ENCODE measurements at places on chromosomes 5 and 9.
A peak's percentile ranks its signal among the peaks of the same experiment; 100 is the strongest.

DNA sequence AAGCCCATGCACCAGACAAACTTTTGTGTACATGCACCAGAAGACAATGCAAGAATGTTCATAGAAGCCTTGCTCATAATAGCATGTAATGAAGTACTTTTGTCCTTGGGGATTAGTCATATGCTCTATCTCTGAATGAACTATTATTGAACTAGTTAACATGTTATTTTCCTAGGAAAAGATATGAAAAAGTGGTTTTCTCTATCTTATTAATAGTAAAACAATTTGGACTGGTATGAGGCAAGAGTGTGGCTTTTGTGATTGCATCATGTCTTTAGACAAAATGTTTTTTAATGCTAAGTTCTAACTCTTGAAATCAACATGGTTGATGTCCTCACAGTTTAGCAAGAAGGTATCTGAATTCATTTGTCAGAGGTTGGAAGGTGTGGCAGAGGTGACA is 55.7 kb upstream of the SPDL1 start:
- no peak for DNase-seq

DNA sequence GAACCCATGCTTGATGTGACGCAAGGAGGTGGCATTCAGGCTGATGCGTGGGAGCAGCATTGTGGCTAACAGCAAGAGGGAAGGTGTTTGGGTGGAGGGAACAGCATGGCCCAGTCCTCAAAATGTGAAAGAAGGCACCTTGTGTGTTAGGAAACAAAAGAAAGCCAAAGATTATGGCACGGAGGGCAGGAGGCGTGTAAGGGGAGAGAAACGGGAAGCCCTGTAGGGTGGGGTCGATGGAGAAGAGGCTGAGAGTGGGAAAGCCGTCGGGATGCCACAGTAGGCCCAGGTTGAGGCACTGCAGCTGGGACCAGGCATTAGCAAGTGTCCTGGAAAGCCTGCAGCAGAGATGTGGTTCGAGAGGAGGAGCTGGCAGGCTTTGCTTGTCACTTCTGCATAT is 241.1 kb downstream of the GADD45G start:
- no peak for DNase-seq

GRCh38 chr9:105126226-105126625 is 118.2 kb upstream of the SLC44A1 start:
- no peak for DNase-seq

- DNase-seq = no peak
These were observed 146.8 kb upstream of the ADAMTSL1 start for GRCh38 chr9:18327121-18327520.

DNA sequence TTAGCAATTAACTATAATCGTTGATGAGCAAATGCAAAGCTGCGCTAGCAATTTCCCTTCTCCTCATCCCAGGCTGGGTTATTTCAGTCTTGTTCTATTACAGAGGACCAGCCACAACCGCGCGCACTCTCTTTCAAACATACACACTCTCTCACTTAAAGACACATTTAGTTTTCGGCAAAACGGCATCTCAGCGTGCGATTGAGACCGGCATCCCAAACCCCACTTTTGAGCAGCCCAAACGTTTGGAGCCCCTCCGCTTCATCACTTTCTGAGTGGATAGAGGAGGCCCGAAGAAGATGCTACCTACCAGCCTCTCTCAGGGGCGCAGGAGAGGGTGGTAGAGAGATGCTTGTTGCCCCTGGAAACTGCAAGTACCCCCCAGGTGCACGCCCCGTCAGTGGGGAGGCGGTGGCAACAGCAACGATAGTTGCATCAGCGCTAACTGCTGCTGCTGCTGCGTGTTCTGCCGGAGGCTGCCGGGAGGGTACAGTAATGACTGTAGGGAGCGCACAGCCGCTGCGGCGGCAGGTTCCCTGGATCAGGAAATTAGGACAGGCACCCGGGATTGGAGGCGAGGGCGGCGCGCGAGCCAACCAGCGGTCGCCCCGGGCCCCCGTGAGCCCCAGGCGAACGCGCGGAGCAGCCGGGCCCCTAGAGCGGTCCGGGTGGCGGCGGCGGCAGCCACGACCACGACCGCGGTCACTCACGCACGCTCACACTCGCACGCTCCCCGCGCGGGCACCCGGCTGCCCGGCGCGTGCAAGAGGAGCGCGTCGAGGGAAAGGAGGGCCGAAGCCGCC is 467 bp upstream of the VLDLR start:
- peak; percentile 81 for DNase-seq

DNA sequence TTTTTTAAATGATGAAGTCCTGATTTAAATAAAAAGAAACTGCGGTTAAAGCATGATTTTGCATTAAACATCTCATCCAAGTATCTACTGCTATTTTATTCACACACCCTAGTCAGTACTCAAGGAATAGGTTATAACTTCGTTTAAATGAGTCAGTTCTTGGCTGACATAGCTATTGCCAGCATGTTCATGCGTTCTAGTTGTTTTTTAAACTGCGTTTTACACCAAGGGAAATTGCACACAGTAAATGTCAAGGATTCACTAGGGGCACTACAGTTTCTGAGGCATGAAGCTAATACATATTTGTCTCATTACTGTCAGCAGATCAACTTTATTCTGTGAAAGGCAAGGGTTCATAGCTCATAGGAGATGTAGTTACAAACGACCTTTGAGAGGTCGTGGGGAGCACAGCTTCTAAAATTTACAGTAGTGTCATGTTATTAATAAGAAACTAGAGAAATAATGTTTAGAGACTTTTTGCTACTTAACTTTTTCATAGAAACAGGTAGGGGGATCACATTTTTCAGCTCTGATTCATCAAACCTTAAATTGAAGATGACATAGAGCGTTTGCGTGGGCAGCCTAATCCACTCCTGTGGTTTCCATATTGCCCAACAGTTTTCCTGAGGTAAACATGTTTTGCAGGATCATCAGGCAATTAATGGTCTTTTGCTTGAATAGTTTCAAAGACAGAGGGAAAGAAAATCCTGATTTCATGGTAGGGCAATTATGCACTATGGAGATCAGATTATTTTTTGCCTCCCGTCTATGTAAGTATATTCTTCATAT is 2222.7 kb upstream of the WWC1 start:
- DNase-seq = no peak

DNA sequence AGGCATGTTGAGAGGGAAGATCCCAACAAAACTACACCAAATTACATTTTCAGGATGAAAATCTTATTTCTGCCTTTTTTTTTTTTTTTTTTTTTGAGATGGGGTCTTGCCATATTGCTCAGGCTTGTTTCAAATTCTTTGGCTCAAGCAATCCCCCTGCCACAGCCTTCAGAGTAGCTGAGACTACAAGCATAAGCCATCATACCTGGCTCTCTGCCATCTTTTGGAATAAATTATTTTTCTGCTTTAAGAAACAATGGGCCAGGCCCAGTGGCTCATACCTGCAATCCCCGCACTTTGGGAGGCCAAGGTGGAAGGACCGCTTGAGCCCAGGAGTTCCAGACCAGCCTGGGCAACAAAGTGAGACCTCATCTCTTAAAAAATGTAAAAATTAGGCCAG is 14.3 kb downstream of the AFF4 start:
- DNase-seq = no peak

- no peak for DNase-seq
These were observed 37.0 kb downstream of the TRIM32 start for GRCh38 chr9:116724123-116724522.

GRCh38 chr9:109907400-109907799 is 127.4 kb downstream of the PALM2AKAP2 start:
- DNase-seq = peak; percentile 51

GRCh38 chr5:159208514-159209437 is 577 bp downstream of the RNF145 start:
- peak; percentile 35 for DNase-seq

DNA sequence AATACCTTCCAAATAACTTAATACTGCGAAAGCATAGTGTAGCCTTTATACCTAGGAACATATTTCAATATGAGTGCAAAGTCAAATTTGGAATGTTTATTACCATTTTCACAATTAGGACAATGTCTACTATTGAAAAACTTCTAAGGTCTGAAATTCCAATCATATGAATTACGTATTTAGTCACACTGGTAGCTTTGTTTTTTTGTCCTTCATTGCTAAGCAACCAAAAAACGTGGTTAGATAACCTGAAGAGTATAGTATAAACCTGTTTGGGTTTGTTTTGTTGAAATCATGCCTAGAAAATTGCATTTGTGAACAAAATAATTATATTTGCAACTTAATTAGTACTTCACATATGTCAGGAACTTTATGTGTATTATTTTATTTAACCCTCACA is 134.2 kb downstream of the FBXO4 start:
- no peak for DNase-seq

GRCh38 chr5:151547364-151547763 is 43.8 kb downstream of the FAT2 start:
- no peak for DNase-seq

DNA sequence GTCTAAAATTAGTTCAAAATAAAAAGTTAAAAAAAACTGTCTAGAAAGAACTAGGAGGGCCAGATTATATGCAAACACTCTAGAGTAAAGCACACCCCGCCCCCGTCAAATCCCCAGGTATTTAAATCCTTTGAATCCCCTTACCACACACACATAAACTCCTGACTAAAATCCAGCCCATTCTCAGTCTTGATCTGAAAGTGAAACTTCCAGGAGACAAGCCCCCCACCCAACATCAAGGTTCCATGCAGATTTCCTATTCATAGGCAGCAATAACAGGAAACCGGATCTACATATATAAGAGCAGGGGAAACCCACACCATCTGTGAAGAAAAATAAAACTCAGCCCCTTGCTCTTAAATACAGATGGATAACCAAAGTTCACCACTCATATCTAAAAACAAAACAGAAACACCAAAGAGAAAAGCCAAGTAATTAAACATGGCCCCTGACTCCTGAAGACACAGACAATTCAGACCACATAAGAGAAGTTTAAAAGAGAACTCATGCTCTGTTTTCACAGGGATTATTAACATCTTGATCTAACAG is 42.3 kb downstream of the MARCHF3 start:
- DNase-seq = no peak

DNA sequence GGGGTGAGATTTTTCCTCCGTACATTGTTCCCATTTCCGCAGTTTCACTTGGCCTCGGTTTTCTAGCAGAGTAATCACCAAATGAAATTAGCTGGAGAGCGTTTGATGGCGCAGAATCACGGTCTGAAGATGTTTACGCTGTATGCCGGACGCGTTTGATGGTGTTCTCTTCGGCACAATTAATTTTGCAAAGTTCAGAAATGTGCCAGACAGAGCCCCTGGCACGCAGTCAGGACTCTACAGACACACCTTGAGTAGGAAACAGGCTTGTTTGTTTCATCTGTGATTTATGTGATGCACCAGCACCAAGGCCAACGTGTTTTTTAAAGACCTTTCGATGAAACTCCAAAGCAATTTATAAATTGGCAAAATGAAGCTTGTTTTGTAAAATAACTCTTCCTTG is 863 bp upstream of the LIFR start:
- no peak for DNase-seq

All from left colon (tissue), 2 donors.